Fibroblast of lung (primary cell): ENCODE measurements at places on chromosomes 12 and 14. TPM values are rescaled to one million over a fixed set of nuclear protein-coding genes. Genes with fewer than 3 reads are reported as not detected.

Gene OR4E2
- not detected in 2 replicates for total RNA-seq

Gene C1S
- 997 and 1,549 TPM in 2 replicates for total RNA-seq

Gene FKBP11
- total RNA-seq: 10.0 and 12.6 TPM in 2 replicates

Gene HAL
- total RNA-seq: 0.17 TPM in 1 of 2 replicates, not detected in the other

Gene NUAK1
- total RNA-seq: 4.6 and 5.1 TPM in 2 replicates

Gene KCNA5
- not detected in 2 replicates for total RNA-seq

Gene P2RX7
- 16.7 and 17.2 TPM in 2 replicates for total RNA-seq

Gene GPX2
- total RNA-seq: not detected in 2 replicates

Gene FITM1
- total RNA-seq: under 0.01 TPM in 1 of 2 replicates, not detected in the other

Gene KLHL33
- total RNA-seq: 0.26 and 1.5 TPM in 2 replicates
